ENCODE measurements at places on chromosomes 16 and 17.

DNA sequence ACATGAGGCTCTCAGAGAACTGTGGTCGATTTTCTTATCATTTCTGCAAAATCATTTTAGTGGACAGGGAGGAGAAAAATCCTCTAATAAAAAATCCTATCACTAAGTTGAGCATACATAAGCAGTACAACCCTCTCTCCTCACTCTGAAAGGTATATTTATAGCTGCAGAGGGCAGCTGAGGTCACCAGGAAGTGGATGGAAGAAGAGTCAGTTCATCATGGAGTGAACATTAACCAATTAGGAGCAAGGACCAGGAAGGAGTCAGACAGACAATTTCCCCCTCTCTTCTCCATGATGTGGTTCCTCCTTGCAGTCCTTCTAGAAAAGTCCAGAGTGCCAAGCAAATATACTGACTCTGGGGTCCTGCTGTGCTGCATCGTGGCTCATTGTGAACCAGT is 253.7 kb downstream of the TOX3 start:
- DNase-seq, result no peak

GRCh38 chr17:77494664-77495435 is 354.1 kb downstream of the SEC14L1 start:
- DNase-seq, result peak; percentile 71

DNA sequence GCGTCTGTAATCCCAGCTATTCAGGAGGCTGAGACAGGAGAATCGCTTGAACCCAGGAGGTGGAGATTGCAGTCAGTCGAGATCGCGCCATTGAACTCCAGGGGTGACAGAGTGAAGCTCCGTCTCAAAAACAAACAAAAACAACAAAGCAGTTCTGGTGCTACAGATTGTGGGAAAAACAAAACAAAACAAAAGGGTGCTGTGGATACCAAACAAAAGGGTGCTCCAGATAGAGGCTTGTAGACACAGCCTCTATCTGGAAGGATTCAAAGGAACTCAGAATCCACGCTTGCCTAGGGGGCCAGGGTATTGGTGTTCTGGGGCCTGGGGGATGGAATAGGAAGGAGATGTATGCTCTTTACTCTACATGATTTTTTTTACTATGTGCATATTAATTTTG is 2.5 kb downstream of the MYLK3 start:
- no peak for DNase-seq

- no peak for DNase-seq
Measured at GRCh38 chr17:39462631-39463375, 1.5 kb downstream of the CDK12 start.

DNA sequence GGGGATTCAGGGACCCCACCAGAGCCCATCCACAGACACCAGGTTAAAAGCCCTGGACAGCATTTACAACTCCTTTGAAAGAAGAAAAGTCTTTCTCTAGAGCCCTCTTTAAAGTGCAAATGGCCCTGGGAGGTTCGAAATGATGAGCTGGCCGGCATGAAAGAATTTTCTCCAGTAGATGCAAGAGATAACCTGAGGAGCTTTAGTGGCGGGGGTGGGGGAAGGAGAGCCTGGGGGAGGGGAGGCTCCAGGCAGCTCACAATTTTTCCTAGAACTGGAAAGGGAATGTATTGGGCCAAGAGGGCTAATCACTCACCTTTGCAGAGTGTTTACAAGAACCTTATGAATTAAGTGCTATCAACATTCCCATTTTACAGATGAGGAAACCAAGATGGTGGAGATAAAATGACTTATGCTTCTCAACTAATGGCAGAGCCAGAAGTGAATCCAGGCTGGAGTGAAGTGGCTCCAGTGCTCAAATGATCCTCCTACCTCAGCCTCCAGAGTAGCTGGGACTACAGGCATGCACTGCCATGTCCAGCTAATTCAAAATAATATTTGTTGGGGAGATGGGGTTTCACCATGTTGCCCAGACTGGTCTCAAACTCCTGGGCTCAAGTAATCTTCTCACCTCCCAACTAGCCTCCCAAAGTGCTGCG is 4.2 kb upstream of the CDH1 start:
- no peak for DNase-seq

GRCh38 chr16:11151156-11151884 is 104.7 kb downstream of the SOCS1 start:
- no peak for DNase-seq

DNA sequence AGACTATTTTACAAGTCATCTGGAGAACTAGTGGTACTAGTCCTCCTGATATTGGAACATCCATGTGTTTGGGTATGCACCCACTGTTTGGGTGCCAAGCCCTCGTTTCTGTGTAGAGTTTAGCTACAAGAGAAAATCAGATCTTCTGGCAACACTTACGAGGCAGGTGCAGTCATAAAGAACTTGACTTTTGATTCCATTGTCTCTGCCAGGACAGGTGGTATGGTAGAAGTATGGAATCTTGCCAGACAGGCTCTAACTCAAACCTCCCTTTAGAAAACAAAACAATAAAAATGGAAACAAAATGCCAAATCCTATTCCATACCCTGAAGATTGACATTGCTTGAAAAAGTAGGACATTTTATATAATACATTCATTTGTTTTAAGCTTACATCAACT is 16.0 kb downstream of the RNF43 start:
- DNase-seq, result no peak

GRCh38 chr17:545156-545555 is 169.5 kb downstream of the VPS53 start:
- no peak for DNase-seq

DNA sequence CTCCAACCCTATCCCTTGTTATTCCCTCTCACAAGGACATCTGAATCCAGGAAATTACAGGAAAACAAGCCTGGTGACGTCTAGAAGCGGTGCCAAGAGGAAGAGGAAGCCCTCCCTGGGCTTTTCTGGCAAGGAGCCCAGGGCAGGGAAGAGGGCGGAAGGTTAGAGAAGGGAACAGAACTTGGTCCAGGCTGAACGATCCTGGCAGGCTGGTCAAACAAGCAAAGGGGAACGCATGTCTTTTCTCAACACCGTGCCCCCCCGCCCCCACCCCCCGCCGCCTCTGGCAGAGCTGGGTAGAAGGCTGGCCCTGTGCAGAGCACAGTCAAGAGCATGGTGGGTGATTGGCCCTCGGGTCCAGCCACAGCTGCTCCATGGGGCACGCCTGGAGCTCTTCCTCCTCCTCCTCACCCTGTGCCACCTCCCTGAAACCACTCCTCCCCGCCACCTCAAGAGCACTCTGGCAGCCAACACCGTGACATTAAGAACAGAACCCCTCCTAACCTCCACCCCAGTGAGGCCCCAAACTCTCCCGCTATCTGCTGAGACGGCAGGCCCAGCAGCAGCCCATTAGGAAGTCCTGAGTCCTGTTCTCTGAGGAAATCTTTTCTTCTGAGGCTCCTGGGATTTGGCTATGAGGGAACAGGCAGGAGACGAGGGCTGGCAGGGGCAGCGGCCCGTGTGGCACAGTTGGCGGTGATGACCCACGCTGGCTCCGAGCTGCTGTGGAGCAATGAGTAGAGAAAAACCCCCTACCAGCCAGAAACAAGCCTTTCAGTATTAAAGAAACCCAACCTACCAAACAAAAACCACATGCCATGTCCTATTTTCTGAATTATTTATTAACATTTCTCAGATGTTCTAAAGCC is 7.3 kb downstream of the C16orf86 start:
- DNase-seq, result no peak

DNA sequence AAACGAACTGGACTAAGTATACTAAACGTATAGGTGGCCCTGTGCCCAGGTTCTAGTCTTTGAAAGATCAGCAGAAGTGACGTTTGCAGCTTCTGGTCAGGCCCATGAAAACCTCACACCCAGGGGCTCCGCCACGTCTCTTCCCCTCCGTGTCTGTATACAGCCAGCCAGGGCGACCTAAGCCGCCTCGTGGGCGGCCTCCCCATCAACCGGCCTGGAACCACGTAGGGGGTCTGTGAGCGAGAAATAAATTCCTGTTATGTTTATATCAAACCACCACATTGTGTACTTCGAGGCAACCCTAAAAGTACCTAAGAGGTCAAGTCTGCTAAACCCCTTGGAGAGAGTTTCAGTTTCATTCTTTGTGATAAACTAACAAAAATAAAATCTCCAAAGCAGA is 6.8 kb downstream of the TK1 start:
- DNase-seq, result no peak

GRCh38 chr17:31052187-31052889 is 42.4 kb upstream of the NF1 start:
- no peak for DNase-seq

GRCh38 chr17:33967608-33968349 is 287.3 kb upstream of the CCL2 start:
- no peak for DNase-seq

- DNase-seq, result peak; percentile 74
Measured at GRCh38 chr17:78120971-78121800, 7.4 kb downstream of the TMC6 start.

DNA sequence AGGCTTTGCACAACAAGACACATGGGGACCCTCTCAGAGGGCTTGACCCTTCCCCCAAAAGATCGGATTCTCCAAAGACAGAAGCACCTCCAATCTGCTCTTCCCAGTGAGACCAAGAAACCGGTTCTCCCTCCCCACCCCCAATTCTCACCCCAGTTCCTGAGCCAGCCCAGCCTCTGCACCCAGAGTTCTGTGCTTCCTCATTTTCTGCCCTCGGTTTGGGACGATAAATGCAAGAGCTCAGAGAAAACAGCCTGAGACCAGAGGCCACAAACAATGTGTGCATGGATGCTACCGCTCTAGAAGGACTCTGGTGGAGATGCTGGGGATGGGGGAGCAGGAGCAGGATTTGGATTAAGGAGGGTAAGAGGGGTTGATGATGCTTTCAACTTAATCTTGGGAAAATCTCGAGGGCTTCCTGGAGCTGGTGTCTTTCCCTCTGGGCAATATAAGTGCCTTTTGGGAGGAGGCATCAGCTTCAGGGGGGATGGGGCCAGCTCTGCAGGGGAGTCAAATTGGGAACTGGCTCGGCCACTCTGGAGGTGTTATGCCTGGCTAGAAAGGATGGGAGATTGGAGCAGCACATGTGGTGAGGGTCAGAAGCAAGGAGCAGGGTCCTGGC is 6.0 kb downstream of the KRT15 start:
- DNase-seq, result no peak

GRCh38 chr17:29215717-29216116 is 30.9 kb upstream of the CRYBA1 start:
- no peak for DNase-seq

DNA sequence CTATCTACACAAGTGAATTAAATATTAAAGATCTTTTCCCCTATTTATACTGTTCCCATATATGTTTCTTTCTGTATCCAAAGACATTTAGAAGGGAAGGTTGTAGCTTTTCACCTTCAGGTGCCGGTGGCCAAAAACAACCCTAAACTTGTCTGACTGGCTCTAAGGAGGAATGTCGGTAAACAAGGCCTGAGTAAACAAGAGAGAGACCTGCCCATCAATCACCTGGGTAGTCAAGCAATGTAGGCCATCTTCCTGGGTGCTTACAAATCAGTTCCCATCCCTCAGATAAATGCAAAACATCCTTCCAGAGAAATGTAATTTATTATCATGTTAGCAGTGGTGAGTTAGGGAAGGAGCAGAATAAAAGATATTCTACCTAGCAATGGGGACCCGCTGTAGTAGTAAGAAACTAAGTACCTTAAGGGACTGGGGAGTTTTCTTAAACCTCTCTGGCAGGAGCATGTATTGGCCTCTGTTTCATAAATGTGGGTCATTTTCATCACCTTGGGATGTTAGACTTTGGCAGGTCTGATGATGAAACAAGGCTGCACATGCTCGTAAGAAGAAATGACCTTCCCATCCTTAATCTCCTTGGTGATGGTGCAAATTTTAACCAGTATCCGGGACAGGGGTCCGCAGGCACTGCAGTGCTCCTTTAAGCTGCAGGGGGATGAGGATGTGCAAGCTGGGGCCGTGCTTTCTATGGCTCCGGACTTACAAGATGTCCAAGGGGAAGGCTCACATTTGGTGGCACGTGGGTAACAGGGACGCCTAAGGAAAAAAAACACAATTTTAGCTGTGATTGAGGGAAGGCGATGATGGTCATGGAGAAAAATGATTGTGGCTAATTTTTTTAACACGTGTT is 8.4 kb downstream of the KRT39 start:
- no peak for DNase-seq

DNA sequence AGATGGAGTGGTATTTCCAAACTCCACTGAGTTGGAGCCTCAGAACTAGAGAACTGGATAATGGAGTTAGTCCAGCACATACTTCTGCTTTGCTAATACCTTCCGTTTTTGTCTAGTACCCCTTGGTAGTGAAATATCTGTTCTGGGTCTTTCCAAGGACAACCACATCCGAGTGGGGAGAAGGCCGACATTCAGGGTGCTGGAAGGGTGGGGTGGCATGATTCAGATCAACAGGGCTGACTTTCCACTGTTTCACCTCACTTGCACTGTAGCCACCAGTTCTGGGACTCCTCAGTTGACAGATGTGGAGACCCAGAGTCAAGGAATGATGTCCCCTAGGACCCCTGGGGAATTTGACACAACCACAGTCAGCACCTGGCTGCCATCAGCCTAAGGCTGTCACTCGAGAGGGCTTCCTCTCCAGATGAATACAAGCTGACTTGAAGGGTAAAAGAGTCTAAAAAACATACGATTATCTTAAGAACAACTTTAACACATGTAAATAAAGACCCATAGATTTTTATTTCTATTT is 84.8 kb upstream of the HNF1B start:
- no peak for DNase-seq

- DNase-seq, result no peak
Measured at GRCh38 chr17:4969047-4969550, 1.5 kb upstream of the SPAG7 start.

DNA sequence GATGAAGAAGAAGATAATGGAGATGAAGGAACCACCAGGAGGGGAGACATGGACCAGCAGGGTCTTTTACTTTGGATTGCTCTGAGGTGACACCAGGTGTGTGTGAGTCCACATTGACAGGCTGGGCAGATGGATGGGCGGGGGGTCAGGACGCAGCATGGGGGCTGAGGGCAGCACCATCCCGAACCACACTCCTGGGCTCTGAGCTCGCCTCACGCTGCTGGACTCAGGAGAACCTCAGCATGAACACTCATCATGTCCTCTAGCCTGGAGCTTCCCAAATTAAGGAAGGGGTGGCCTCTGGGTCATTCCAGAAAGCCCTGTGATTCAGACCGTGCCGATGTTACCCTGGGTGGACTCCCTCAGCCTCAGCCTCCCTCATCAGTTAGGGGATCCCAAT is 50.4 kb upstream of the MAP3K14 start:
- no peak for DNase-seq

DNA sequence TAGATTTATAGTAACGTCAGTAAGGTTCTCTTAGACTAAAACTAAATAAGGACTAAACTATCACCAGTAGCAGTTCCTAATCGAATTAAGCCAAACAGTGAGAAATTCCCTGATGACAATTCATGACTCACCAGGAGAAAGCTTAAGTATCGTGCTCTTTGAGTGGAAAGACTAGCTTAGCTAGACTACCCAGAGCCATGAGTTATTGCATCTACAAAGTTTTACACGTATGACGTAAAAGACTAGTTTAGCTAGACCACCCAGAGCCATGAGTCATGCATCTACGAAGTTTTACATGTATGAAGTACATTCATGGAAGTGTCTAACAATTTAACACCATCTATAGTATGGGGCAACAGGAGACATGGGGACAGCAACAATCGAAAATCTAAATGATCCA is 36.6 kb downstream of the UBE2G1 start:
- no peak for DNase-seq

GRCh38 chr16:88634141-88634993 is 4.0 kb upstream of the IL17C start:
- DNase-seq, result peak; percentile 47

- DNase-seq, result no peak
Measured at GRCh38 chr17:43418441-43419374, 19.9 kb downstream of the ARL4D start.

- DNase-seq, result no peak
Measured at GRCh38 chr17:61310590-61310989, 89.1 kb upstream of the TBX2 start.

All from CD4-positive, alpha-beta T cell treated with Interleukin-6 at 100 ng/mL for 8 hours (primary cell).